ENCODE measurements at places on chromosomes 5 and 9.

DNA sequence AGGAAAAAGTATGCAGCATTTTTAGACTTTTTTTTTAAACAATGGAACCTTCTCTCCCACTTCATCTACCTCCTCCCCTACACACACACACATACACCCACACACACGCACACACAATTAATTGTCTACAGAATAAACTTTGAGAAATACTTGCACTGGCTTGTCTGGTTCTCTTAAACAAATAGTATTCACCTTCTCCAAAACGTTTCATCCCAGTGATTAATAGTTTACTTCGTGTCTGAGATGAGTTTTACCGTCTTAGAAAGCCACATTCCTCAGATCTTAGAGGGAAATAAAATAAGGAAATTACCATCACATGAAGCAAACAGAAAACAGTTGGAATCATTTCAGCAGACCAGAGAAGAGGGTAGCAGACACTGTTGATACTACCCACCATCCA, 570.6 kb upstream of the CLINT1 start:
- DNase-seq = no peak

DNA sequence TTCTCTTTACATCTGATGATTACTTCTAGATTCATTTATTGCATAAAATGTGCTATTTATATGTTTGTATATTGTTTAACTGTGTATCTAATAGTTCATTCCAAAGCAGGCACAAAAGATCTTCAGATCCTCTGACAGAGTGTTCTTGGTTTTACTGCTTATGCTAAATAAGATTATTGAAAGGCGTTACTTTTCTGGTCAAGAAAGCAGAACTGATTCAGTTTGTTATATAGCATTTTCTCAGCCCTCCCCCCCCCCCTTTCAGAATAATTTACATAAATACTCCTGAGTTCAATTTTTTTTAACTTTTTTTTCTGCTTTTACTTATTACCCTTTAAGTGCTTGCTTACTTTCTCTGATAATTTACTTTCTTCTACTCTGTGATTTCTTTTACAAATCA, 15.4 kb downstream of the CDC42SE2 start:
- DNase-seq = peak; percentile 33

DNA sequence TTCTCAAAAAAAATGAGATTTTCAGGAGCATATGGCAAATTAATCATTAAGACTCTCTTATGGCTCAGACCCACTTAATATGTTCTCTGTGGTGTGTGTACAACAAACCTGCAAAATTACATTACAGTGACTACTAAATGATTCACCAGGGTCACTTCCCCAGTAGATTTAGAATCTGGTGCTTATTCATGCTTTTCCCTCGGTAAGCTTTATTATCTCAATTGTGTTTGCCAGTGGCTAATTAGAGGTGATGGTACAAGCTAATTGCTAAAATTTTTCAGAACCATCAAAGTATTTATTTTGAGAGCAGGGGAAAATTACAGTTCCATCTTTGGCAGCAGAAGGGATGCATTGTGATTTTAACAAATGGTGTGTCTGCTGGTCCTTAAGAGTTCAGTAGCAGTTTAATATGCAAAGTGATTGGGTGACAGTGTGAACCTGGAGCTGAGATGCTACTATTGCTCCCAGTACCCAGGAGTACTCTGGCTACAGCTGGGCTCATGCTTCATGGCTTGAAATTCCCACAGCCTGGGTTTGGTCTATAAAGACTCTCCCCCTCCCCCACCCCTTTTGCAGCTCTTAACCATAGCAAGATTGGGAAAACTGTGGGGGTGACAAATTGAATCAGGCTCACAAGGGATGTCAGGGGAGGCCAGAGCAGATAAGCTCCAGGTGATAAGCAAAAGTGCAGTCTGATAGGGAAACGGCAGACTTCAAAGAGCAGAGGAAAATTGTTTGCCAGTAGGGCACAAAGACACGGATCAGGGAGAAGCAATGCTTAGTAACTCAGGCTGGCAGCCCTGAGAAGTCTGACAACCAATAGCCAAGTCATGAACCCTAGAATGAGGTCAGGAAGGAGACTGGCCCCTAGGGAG, 92.8 kb upstream of the RAD23B start:
- DNase-seq = no peak

GRCh38 chr5:174609116-174609515, 115.3 kb upstream of the MSX2 start:
- DNase-seq = no peak

DNA sequence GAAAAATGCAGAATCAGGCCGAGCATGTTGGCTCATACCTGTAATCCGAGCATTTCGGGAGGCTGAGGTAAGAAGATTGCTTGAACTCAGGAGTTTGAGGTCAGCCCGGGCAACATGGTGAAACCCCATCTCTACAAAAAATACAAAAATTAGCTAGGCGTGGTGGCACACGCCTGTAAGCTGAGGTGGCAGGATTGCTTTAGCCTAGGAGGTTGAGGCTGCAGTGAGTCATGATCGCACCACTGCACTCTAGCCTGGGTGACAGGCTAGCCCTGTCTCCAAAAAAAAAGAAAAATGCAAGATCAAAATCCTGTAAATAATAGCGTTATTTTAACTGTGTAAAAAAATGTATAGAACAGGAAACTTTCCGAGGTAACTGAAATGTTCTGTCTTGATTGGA, 39.4 kb downstream of the RNF44 start:
- no peak for DNase-seq

Data from memory B cell (primary cell).